Germinal center (tissue), 1 donor: ENCODE measurements at places on chromosomes 11 and 22.

GRCh38 chr11:102064316-102064715 lies 17.1 kb downstream of the CFAP300 start:
- no peak for DNase-seq

- no peak for DNase-seq
These were observed 100.7 kb downstream of the DBX1 start for GRCh38 chr11:20059587-20060021.

DNA sequence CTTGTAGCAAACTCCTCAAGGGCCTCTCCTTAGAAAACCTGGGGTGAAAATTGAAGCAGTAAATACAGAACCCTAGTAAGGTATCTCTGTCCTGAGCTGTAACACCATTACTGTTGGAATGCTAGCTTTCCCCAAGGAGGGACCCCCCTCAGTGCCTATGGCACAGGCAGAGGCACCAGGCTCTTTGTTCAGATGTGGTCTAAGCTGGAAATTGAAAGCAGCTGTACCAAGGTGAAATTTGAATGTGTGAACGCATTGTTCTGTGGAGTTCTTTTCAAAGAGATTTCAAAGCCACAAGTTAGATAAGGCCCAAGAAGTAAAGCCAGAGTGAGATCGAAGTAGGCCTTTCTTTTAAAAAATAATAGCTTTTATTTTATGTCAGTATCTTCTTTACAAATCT lies 71.9 kb upstream of the HORMAD2 start:
- no peak for DNase-seq

DNA sequence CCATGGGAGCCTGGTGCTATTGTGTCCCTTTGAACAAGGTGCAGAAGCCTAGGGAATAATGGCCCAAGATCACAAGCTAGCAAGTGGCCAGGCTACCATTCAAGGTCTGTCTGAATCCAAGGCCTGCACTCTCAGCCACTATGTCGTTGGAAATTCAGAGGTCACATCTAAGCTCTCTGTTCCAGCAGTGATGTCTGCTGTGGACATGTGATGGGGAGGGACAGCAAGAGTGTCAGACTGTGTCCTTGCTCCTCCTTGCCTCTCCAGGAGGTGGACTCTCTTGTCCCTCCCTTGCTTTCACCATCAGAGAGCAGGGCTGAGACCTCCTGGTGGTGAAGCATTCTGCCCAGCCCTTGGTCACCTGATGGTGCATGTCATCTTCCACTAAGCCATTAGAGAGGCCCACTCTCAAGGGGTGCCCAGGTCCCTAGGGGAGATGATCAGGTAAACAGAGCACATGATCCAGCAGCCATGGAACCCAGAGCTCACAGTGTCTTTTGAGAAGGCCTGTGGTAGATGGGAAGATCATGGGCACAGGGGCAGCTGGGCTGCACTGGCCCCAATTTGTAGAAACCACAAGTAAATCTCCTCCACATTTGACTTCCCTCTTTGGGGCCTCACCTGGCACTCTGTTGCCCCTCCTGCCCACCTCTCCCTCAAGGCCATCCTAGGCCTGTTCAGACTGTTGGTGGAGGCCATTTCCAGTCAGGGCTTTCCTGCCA lies 37.1 kb upstream of the SUSD2 start:
- no peak for DNase-seq

DNA sequence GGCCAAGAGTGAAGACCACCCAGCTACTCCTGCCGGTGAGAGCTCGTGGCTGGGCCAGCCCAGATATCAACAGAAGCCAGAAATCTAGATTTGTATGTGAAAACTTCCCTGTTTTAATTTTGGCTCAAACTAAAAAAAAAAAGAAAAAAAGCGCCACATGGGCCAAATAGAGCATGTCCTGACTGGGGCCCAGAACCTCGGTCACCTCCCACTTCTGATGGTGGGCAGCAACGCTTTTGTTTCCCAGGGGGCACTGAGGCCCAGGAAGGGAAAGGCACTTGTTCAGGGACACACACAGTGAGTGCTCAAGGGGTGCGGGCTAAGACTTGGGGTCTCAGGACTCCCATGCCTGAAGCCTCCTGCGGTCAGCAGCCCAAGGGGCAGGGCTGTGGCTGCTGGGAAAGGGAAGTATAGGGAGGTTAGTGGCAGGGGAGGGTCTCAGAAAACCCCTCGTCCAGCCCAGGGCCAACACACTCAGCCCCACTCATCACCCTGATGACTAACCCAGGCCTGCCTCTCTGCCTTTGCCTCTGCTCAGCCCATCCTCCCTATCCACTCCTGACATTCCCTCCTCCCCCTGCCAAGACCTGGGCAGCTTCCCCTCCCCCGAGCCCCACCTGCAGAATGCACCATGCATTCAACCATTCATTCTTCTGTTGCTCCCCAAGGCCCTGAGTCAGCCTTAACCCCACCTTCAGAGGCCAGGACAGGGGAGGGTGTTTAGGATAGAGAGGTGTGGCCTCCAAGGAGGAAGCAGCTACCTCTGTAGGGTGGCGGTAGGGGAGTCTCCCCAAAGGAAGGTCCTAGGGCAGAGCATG lies 30.0 kb upstream of the TCF20 start:
- DNase-seq = peak; percentile 90

GRCh38 chr11:85096939-85097338 lies 530.2 kb downstream of the DLG2 start:
- DNase-seq = no peak

DNA sequence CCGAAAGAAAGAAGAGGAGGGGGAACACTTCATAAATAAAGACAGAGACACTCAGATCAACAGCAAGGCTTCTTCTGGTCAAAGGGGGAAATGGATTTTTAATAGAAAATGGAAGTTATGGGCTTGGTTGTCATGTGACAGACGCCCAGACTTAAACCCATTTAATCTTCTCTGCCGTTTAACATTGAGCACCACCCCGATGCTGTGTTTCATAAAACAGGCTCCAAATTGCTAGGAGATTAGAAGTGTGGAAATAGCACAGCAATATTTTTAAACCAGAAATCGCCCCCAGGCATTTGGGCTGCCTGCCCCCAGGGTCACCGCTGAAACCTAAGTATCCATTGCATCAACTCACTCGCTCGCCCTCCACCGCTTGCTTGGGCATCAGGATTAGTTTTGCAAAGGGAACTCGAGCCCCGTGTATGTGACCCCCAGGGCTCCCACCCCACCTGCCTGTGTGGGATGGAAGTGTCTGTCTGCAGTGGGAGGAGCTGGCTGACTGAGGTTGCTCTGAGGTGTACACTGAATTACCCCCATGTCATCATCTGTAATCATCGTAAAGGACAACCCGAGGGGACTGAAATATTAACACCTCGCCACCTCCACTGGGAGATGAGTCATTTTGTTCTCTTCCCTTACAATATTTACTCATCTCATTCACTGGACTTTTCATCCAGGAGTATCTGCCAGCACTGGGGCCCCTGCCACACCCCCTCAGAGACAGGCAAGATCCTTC lies 10.7 kb downstream of the DSCAML1 start:
- DNase-seq = no peak

- no peak for DNase-seq
These were observed 29.5 kb downstream of the TEF start for GRCh38 chr22:41411021-41411851.

DNA sequence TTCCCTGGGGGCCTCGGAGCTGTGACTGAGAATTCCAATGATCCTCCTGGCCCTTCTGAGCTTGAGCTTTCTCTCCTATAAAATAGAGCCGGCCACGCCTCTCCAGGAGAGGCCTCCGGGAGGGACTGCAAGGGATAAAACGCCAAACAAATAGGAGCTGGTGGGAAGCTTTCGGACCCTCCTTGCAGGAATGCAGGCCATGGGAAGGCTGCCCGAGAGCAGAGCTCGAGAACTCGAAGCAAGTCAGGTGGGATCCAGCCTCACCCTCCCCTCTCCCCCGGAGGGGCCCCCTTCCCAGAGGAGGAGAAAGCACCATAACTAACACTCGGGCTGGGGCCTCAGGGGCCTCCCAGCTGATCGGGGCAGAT lies 34.6 kb downstream of the FLRT1 start:
- no peak for DNase-seq
